ENCODE measurements at places on chromosomes 1 and 21.

DNA sequence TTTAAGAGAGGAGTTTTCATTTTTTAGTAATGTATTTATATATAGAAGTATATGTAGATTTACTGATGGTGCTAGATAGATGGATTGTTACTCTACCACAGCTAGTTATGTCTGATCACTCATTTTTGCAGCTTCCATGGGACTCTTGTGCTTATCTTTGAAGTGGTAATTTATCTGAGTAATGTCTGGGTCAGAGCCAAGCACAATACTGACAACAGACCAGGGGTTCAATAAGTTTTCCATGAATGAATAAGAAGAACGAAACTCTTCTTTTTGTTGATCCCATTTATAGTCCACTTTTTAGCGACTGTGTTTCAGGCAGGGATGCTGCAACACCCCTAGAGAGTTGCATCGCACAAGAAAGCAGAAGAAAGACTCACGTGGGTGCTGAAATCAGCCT lies 935.2 kb downstream of the PLA2G4A start:
- DNase-seq = no peak

DNA sequence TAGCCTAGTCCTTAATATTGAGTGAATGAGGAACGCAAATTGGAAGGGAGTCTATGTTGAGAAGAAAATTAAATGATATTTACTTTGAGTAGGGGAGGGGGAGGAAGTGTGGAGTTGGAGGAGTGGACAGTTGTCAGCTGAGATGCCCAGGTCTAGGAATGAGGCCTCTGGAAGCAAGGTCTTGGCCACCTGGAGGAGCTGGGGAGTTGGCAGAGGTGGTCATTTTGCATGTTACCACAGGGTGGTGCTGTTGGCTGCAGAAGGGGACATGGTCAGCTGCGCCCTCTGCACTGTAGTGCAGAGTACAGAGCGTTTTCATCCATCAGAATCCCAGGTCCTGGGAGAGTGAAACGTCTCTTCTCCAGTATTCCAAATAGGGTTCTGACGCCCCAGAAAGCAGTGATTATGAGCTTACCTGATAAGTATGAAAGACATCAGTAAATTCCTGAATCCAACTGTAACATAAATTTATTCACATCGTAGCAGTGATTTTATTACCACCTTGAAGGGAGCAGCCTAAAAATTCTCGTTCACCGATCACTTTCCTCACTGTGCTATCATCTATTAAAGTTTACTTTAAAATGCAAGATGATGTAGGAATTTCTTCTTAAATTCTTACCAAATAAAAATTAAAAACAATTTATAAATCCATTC lies 13.8 kb downstream of the PARK7 start:
- DNase-seq = peak; percentile 20

DNA sequence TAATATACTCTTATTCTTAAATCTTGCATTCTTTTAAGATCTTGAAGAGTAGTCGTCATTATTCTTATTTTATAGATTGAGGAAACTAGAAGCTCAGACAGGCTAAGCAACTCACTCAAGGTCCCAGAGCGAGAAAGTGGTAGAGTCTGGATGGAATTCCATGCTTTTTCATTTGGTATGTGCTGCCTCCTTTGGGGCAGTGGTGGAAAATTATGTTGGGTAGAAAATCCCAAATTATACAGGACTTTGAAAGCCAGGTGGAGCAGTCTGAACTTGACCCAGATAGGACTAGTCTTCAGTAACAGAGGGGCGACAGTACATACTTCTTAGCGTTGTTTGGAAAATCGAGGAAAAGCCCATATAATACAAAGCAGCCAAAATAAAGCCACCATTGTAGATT lies 205.6 kb downstream of the ATG4C start:
- no peak for DNase-seq

- DNase-seq = no peak
Observed at GRCh38 chr1:54297596-54298283, 97.8 kb downstream of the MRPL37 start.

DNA sequence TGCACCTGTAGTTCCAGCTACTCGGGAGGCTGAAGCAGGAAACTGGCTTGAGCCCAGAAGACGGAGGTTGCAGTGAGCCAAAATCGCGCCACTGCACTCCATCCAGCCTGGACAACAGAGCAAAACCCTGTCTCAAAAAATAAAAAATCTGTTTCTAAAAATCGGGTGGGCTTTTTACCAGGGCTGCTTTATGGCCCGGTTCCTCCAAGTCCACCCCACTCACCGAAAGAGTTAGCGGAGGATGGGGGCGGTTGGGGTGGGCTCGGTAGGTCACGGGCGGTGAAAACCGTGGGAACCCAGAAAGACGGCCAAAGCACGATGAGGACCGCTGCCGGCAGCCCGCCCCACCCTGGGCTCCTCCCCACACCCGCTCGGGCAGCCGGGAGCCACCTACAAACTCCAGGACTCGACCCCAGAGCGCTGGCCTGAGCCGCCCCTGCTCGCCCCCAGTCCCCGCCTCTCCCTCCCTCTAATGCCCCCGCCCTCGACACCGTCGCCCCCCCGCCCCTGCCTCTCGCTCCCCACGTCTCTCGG lies 846 bp upstream of the PER3 start:
- no peak for DNase-seq

DNA sequence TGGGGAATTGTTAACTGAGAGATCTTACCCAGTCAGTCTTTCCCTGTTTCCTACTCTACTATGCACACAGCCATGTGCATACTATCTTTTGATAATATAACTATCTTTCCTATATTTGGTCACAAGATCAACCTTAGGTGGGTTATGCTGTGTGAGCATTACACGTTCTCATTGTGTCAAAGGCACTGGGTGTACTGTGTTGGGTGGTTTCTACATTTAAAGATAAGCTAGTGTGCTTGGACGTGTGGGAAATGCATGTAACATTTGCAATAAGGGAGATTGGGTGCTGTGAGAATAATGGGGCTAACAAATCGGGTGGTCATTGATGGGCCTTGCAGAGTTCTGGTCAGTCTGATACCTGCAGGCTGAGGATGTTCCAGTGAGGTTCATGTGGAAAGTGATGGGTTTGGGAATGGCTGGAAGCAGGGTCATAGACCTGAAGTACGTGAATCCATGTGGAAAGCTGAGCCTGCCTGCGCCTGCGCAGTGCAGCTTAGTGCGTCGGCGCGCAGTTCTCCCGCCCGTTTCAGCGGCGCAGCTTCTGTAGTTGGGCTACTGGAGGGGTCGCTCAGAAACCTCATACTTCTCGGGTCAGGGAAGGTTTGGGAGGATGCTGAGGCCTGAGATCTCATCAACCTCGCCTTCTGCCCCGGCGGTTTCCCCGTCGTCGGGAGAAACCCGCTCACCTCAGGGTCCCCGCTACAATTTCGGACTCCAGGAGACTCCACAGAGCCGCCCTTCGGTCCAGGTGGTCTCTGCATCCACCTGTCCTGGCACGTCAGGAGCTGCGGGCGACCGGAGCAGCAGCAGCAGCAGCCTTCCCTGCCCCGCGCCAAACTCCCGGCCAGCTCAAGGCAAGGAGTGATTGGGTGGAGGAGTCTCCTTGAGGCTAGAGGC lies at the start of gene MSH4:
MSH4 (plus strand) TSS at position 507 of the 897 bp plus-strand sequence; CDS start at position 611, 104 bp downstream.
- no peak for DNase-seq

DNA sequence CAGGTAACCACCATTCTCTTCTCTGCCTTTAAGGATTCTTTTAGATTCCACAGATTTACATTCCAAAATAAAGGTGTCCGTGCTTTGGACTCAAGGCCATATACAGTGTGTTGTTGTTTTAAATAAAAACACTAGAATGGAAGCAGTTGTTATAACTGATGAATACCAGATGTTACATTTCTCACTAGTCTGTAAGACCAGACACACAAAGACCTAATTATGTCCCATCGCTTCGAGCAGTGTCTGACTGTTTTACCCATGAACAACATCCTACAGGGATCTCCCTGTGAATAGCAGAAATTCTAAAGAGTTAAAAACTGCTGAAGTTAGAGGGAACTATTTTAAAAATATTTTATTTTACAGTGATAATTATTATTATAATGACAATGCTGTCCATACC lies 574.7 kb upstream of the ZP4 start:
- DNase-seq = no peak

- no peak for DNase-seq
Observed at GRCh38 chr1:19495799-19496526, 10.6 kb upstream of the CAPZB start.

All from CD4-positive, alpha-beta T cell treated with Interleukin-15 for 4 hours (primary cell).